ENCODE measurements at places on chromosomes 7 and 10.

DNA sequence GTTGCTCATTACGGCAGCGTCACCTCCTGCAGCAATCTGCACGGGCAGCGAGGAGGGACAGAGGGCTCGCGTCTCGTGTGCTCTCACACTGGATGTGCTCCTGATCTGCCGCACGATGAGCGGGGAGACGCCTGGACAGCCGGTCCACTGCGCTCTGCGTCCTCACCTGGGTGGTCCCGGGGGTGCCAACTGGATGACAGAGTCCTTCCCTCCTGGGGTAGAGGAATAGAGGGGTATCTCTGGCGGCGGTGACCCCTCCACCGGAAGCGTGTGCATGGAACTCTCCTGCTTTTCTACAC, 3.4 kb downstream of the FAM20C start:
- no peak for DNase-seq

DNA sequence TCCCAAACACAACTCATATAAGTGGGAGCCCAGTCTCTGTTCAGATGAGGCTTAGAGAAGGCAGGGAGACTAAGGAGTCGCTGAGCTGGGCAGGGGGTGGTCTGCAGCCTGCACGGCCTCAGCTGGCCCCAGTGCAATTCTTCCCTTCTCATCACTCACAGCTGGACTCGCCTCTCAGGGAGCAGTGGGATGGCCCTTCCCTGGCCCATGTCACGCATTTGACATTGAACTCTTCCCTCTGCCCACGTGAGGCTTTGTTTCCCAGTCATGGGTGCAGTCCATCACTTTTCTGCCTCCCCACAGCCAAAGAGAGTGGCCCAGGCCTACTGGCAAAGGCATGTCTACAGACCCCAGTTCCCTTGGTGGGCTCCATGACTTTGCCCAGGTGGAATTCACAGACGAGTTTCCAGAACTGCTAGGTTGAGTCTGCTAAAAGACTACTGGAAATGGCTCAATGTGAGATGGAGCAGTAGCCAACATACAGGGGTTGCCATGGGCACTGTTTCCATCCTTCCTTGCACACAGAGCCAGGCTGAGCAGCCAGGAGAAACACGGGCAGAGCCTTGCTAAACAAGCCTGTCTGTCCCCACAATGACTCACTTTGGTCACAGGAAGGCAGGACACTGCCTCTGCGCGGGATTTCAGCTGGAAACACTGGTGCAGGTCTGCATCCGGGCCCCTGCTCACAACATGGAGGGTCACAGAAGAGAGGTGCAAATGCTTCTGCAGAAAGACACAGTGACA, 90.1 kb downstream of the OAT start:
- DNase-seq = no peak

- DNase-seq = no peak
These were observed 214.8 kb downstream of the DGKB start for GRCh38 chr7:14687777-14688176.

- DNase-seq = no peak
These were observed 92.2 kb downstream of the EGFR start for GRCh38 chr7:55110993-55111361.

DNA sequence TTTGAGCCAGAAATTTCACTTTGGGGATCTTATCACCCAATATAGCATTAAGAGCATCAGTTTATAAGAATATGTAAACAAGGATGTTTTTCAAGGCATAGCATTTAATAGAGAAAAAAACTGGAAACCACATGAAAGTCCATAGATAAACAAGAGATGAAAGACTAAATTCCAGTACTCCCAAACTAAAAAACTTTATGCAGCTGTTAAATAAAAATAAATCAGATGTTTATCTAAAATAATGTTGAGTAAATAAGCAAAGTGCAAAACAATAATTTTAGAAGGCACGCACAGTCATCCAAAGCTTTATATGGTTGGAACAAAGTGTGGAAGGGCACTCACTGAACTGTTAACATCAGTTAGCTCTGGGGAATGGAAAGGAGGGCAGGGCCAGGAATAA, 21.0 kb downstream of the RNLS start:
- DNase-seq = no peak

- no peak for DNase-seq
These were observed 8.4 kb downstream of the TLX1 start for GRCh38 chr10:101139421-101139911.

DNA sequence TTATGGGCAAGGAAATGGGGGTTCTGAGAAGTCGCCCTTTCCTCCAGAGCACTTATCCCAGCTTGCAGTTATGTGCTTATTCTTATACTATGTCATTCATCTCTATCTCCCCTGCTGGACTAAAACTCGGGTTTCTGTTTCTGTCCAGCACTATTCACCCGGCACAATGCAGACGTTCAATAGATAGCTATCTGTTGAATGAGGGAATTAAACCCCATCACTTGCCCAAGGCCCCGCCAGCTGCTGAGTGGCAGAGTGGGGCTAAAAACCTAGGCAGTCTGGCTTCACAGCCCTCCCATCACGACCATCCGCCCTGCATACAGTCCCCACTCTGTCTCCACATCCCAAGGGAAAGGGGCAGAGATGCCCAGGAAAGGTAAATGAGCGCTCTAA, 5.4 kb downstream of the SLIT1 start:
- DNase-seq = no peak

DNA sequence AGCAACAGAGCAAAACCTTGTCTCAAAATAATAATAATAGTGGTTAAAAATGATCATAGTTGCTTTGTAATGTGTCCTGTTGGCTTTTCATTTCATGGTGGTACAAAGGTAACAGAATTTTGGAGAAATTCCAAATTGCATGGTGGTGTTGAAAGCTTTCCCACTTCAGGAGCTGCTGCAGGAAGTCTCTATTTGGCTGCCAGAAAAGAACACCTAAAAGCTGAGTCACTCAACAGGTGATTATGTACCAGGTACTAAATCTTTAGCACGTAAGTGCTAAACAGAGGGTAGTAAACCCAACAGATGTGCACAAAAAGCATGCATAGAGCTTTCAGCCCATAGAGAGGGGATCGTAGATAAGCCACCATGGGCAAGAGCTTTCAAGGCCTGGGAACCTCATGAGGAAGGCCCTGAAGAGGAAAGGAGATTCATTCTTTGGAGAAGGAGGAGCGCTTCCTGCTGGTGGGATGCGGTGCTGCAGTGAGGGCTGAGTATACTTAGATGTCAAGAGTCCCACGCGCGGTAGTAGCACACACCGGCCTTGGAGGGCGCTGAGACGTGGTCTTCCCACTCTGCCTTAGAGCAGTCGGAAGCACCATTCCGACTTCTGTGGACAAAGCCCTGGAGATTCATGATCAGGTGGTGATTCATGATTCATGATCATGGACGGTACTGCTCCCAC, 118.7 kb downstream of the RALA start:
- DNase-seq = peak; percentile 71

Measured in suppressor macrophage treated with lipopolysaccharide for 1 hour (primary cell).